ENCODE measurements at places on chromosomes 7 and 10.

GRCh38 chr7:51128545-51129435 is 187.8 kb downstream of the COBL start:
- no peak for DNase-seq

- DNase-seq = no peak
Measured at GRCh38 chr7:126699707-126700106, 553.0 kb downstream of the GRM8 start.

DNA sequence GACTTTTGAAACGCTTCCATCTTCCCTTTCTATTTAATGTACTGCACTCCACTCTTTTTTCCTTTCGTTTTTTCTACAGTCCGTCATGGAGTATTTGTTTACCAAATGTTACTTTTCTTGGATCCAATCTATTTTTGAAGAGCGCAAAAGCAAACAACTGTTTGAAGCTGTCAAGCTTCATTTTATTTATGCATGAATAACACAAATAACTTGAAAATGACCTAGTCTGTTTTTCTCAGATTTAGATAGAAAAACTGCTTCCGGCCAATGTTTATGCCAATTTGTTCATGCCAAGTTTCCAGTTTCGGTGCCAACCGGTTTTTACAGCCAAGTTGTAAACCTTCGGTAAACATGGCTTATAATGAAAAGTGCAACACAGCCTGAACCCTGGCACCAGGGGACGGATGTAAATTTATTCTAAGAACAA is 150.9 kb upstream of the KLF6 start:
- DNase-seq = no peak

DNA sequence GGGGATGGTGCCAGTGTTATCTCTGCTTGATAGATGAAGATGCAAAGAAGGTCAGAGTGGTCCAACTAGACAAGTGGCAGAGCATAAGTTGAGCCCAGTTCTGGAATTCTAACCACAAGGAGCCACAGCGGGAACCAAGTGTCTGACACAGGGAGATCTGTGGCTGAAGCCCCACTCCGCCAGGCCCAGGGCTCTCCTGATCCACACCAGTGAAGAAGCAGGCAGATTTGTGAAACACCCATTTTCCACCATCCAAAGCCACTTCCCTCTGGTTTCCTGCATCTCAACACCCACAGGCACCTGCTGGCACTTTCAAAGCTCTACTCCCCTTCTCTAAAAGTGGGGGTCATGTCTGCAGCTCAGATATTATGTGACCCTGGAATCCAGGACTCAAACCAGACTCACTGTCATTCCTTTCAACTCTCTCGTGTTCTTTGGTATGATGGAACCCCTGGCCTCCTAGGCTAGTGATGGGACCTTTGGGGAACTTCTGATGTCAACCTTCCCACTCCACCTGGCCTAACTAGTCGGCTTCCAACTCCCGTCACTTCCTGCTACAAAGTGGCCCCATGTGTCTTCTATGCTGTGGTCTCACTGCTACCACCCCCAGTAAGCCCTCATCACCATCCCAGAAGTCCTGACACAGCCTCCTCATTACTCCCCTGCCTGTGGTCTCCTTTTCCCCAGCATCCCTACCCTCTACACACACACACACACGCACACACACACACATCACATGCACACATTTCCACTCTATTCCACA is 177.6 kb downstream of the GRID1 start:
- no peak for DNase-seq

DNA sequence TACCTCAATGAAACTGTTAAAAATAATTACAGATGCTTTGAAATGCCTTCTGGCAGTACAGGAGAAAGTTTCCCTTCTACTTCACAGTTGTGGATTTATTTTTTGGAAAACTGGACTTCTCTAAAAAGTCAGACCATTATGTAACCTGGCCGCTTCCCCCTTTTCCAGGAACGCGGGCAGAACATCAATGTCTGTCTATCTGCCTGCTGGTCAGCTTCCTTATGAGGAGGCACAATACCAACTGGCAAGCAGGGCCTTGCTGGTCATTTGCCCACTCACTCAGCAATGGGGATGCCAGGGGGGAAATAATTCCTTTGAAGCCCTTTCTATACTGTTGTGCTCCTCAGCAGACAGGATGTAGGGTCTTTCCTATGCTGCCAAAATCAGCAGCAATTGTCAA is 22.5 kb upstream of the ADRB1 start:
- no peak for DNase-seq

- DNase-seq = no peak
Measured at GRCh38 chr7:36978461-36978860, 254.2 kb upstream of the AOAH start.

DNA sequence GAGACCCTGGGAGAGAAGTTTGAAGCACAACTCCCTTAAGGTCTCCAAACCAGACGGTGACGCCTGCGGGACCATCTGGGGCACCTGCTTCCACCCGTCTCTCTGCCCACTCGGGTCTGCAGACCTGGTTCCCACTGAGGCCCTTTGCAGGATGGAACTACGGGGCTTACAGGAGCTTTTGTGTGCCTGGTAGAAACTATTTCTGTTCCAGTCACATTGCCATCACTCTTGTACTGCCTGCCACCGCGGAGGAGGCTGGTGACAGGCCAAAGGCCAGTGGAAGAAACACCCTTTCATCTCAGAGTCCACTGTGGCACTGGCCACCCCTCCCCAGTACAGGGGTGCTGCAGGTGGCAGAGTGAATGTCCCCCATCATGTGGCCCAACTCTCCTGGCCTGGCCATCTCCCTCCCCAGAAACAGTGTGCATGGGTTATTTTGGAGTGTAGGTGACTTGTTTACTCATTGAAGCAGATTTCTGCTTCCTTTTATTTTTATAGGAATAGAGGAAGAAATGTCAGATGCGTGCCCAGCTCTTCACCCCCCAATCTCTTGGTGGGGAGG is 10.8 kb downstream of the SERPINE1 start:
- DNase-seq = no peak

DNA sequence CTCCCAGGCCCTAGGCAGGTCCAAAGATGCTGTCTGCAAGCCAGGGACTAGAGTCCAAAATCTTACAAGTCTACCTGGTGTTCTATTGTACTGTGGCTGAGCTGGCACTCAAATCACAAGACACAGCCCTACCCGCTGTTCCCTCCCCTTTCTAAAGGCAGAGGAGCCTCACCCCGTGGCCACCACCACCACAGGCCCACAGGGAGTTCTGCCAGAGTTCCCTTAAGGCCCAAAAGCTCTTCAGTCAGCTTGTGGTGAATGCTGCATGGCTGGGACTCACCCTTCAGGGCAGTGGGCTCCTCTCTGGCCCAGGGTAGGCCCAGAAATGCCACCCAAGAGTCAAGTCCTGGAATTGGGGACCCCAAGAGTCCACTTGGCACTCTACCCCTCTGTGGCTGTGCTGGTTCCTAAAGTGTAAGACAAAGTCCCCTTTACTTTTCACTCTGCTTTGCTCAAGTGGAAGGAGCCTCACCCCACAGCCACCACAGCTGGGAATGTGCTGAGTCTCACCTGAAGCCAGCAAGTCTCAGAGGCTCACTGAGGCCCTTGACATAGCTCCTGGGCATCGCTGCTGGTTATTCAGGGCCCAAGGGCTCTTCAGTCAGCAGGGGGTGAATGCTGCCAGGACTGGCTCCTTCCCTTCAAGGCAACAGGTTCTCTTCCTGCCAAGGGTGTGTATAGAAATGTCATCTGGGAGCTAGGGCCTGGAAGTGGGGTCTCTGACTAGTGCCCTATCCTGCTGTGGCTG is 48.8 kb upstream of the PSAP start:
- no peak for DNase-seq

GRCh38 chr7:130148561-130148960 is 56.6 kb downstream of the TMEM209 start:
- no peak for DNase-seq

DNA sequence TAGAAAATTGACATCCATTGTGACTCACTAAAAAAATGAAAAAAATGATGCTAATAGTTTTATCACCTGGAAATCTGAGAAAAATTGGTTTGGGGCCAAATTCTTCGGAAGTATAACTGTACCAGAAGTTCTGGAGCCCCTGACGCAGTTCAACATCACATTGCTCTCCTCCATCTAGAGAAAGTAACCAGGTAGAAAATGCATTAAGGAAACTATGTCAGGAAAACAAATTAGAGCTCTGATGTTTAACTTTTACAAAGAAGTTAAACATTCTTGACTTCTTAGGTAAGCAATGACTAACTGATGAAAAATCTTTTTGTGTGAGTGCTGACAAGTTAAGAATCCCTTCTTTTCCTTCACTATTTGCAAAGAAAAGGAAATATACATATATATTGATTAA is 61.1 kb upstream of the TMEM196 start:
- no peak for DNase-seq

DNA sequence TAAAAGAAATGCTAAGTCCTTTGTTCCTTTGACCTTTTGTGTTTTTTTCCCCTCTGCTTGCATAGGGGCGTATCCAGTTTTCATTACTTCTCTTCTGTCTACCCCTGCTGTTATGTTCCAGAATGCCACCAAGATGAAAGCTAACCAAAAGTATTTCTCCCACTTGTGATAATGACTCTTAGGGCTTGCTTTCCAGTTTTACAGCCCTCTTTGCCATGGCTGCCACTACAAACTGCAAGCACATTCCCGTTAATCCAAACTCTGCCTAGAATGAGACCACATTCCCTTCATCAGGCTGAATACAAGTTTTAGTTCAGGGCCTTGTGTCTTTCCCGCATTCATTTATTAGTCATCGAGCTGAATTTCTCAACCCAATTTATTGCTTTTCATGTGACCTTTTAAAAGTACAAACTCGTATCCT is 23.6 kb upstream of the CD36 start:
- DNase-seq = no peak

GRCh38 chr10:42646687-42647640 is 8.6 kb upstream of the ZNF33B start:
- DNase-seq = no peak

DNA sequence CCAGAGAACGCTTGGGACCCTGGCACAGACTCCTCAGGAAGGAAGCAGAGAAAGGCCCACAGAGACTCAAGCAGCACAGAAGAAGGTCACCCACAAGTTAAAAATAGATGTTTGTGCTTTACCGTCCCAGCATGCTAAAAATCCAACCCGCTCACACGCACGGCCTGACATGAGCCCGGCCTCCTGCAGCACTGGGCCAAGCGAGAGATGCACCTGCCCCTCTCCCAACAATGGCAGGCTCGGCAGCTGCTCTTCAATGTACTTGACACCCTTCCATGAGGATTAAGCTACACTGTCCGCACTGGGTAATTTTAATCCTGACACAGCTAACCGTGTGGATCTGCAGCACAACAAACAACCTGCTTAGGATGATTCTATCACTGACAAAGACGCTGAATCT is 9.3 kb downstream of the DIP2C start:
- DNase-seq = no peak

- no peak for DNase-seq
Measured at GRCh38 chr10:3902809-3903410, 117.9 kb upstream of the KLF6 start.

GRCh38 chr10:73803680-73804286 is 7.6 kb downstream of the NDST2 start:
- DNase-seq = no peak

DNA sequence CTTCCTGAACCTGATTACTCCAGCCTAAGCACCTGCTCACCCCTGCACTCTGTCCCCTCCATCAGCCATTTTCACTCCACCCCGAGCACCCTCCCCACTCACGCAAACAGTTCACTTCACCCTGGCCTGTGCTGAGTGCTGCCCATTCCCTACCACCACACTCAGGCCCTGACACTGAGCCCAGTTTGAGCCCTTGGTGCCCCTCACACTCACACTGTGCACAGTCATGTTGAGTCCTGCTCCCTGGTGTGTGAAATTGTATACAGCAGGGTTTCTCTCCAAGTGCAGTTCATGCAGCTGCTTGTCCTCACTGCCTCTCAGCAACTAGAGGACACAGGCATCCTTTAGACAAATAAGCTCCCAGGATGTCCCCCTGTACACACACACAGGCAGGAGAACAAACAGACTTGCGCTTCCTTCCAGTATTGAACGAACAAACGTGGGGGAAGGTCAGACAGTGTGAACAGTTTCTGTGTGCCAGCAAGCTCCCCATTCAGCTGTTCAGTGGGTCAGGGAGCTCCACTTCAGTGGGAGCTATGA is 6.8 kb downstream of the MYO1G start:
- no peak for DNase-seq

DNA sequence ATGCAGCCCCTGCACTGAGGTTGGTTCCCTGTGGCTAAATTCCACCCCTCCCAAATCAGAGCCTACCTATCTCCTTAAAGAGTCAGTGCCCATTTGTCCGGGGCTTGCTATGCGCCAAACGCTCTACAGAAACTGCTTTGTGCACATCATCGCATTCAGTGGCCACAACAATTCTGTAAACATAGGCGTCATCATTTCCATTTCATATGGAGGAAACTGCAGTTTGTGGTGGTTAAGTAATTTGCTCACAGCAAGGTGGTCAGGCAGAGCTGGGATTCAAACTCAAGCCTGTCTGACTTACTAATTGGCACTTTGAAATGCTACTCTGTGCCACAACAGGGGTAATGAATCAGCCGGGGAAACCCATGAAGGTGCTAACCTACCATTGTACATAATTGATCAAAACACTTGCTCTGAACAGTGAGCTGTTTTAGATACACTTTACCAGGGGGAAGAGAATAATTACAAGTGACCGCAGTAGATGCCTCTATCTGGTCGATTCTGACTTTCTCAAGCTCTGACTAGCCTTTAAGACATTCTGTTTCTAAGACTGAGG is 775.5 kb downstream of the LRMDA start:
- no peak for DNase-seq

- DNase-seq = no peak
Measured at GRCh38 chr7:49885593-49886285, 112.3 kb downstream of the VWC2 start.

DNA sequence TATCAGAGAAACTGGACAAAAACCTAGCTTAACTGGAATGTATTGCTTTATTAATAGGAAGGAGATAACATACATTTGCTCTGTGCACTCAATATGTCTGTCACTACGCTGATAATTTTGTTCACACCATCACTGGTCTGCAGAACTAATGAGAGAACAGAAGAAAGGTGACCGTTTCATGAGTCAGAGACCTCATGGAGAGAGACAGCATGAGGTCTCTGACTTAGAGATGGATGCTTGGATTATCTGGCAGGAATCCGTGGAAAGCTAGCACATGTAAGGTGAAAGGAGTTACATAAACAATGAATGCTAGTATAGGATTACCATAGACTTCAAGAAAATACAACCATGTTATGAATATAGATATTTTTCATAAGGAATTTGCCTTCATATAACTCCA is 947.3 kb downstream of the IPMK start:
- no peak for DNase-seq

- no peak for DNase-seq
Measured at GRCh38 chr10:12875100-12875499, 126.4 kb downstream of the CCDC3 start.

- DNase-seq = no peak
Measured at GRCh38 chr10:86266446-86267242, 100.0 kb downstream of the GRID1 start.

GRCh38 chr7:116614499-116615262 is 57.3 kb upstream of the MET start:
- no peak for DNase-seq

GRCh38 chr7:70646536-70647248 is 485.3 kb upstream of the GALNT17 start:
- no peak for DNase-seq

- no peak for DNase-seq
Measured at GRCh38 chr7:47557694-47558670, 23.9 kb downstream of the TNS3 start.

Data from stimulated activated CD4-positive, alpha-beta T cell treated with anti-CD3 and anti-CD28 coated beads, Interleukin-12 subunit alpha, Interleukin-12 subunit beta, amount 100 ng/mL, for 24 hours (primary cell).